Calu3 (cell line): ENCODE measurements at places on chromosomes 11 and 22.

GRCh38 chr22:42072606-42073330, 1.3 kb upstream of the PHETA2 start:
- DNase-seq = no peak

DNA sequence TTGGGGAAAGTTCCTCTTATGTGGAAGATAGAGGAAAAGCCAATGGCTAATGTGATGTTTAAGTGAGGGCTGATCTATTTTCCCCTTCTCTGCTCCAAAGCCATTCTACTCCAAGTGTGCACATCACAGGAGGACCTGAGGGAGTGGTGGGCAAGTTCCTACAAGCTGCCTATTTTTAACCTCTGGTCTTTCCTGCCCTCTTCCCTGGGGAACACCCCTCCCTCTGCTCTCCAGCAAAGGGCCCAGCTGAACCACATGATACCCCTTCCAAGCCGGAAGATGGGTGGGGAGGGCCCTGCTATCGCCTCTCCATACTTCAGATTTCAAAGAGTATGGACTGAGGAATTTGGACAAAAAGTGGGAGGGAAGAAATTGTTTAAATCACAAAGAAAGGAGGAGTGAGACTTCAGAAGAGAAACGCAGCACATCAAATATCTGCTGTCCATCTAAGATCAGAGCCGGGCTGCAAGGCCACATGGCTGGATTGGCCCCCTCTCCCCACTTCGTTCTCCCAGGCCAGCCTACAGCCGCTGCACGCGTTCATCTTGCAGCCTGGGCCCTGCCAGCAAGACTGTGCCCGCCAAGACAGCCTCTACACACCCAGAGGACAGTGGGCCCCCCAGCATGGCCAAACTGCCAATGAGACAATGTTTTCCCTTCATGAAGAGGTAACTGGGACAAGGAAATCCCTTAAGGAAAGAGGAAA, 77.5 kb downstream of the MICAL3 start:
- DNase-seq = no peak

GRCh38 chr22:40051322-40051721, 56.6 kb downstream of the FAM83F start:
- no peak for DNase-seq

GRCh38 chr22:33519071-33519973, 401.0 kb downstream of the LARGE1 start:
- DNase-seq = peak; percentile 52

GRCh38 chr22:38824585-38824984, 19.2 kb downstream of the NPTXR start:
- peak; percentile 76 for DNase-seq

DNA sequence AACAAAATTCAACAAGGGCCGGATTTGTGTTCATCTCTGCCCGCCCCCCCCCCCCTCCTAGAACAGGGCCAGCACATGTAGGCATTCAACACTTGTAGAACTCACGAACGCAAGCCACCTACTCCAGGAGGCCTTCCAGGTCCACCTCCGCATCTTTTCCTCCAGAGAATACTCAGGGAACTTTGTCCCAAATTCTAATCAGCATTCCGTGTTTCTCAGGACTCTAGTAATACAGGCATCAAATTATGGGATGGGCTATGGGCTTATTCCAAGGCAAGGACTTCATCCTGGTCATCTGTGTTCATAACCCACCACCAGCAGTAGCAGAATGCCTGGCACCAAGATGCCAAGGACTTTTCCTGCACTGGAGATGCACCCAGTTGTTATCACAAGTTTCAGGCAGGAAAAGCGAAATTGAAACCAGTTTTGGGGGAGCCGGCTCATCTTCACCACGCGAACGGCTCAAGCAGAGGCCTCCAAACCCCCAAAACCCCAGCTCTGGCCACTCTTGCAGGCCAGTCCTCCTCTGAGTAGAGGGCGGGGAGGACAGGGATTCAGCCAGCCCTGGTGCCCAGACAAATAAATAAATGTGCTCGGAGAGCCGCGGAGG, 462 bp downstream of the UBE2L6 start:
- DNase-seq = no peak

GRCh38 chr22:18067548-18068341, 10.0 kb upstream of the PEX26 start:
- DNase-seq = no peak

GRCh38 chr11:76810151-76810853, 27.1 kb downstream of the TSKU start:
- DNase-seq = peak; percentile 63

DNA sequence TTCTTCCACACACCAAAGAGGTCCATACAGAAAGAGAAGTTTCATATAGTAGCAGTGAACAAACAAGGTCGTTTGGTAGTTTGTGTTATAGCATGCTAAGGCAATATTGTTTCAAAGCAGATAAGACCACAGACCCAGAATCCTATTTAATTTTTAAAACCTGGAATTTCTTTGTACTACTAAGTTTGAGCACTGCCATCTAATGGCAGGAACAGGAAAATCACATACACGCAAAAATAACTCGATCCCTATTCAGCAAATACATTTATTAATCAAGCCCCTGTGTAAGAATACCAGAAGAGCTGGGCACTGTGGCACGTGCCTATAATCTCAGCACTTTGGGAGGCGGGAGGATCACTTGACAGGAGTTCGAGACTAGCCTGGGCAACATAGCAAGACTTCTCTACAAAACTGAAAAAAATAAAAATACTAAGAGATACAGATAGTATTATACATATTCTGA, 2.9 kb upstream of the BTBD10 start:
- DNase-seq = peak; percentile 14

- no peak for DNase-seq
Observed at GRCh38 chr11:45494738-45495137, 170.7 kb downstream of the CHST1 start.

DNA sequence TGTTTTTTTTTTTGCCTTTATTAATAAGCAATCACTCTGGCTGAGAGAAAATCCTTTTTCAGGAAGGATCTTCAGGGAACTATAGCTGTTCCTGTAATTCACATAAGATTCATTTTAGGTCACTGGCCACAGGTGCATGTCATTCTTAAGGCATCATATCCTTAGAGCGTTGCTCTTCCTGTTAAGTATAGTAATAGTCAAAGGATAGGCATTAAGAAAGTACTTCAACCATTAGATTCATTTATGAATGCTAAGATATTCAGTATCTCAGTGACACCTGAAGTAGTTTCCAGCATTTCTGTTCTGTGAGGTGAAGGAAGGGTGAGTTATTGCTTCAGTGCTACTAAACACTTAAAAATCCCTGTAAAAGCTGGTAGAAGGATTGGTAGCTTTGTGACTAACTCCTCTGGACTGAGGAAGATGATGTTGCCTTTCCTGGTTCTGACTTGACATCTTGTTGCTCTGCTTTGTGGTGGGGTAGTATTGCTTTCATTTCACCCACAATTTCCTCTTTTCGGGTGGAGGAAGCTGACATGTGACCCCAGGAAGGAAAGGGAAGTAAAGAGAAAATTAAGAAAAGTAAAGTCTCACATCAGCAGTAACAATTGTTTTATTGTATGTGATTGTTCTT, 34.7 kb downstream of the RNF169 start:
- peak; percentile 6 for DNase-seq

DNA sequence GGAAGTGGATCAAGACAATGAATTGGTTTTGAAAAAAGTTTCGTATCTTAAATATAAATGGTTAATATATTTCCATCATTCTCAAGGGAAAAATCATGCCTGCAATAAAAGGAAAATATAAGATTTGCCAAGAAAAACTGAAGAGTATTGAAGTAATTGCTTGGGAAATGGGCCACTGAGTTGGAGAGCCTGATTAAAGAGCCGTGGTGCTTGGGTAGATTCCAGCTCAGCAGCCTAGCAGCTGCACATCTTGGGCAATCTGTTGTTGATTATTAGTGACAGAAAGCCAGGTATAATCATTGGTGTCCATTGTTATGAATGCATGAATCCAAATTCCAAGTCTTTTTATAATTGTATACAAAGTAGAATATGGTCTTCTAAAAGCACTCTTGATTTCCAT, 800.9 kb upstream of the CHORDC1 start:
- no peak for DNase-seq

DNA sequence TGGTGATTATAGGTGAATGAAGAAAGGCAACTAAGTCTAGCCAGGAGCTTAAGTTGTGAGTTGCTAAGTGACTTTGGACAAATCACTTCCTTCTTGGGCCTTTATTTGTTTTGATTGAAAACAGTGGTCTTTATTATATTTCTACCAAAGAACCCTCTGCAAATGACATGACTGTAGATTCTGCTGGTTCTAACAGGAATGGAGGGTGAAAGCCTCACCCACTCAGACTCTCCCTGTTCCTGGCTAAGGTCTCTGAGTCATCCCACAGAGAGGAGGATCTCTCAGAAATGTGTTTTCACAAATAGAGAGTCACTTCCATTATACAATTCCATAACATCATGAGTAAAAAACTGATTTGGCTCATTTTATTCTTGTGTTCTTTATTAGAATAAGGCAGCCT, 583.9 kb upstream of the LRRC4C start:
- DNase-seq = no peak

DNA sequence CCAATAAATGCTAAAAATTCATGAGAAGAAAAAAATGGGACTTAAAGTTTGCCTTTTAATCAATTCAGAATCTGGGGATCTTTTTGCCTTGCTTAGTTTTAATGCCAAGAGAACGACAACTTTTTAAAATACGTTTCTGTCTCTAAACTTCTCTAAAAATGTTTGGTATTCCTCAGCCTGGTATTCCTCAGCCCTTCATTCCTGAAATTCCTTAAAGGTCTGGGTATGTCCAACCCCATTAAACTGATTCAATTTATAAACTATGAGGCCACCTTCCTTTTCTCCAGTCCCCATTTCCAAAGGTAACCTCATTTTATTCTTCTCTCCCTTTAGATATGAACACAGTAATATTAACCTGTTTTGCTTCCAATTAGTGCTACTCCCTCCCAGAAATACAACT, 16.6 kb downstream of the POLA2 start:
- DNase-seq = no peak

DNA sequence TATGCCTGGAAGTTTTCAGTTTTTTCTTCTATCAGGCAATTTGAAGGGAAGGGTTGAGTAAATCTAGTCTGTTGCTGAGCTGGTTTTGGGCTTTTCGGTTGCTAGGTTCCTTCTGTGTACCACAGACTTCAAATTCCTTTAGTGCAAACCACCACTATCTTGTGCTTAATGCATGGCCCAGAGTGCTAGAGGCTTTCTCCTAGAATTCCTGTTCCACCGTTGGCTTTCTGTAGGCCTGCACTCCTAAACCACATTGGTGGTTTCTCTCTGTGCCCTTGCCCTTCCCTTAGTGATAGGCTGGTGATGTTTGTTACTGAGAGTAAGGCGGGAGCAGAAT, 47.1 kb upstream of the CTSC start:
- no peak for DNase-seq

DNA sequence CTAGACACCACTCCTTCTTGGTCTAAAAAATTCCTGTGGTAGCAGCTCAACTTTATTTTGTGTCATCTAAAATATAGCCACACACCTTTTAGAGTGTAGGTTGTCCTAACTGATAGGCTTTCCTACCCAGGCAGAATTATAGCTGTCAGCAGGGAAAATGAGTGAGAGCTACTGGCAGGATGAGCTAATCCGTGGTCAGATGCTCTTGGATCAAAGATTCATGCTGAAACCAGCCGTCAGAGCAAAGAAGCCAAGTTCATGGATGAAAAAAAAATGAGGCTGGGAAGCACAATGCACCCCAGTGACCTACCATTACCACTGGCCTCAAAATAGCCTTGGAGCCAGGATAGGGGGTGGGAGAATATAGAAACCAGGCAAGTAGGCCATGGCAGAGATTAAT, 113.1 kb upstream of the BLID start:
- no peak for DNase-seq

- no peak for DNase-seq
Observed at GRCh38 chr11:63811522-63811921, 1.7 kb upstream of the SPINDOC start.

DNA sequence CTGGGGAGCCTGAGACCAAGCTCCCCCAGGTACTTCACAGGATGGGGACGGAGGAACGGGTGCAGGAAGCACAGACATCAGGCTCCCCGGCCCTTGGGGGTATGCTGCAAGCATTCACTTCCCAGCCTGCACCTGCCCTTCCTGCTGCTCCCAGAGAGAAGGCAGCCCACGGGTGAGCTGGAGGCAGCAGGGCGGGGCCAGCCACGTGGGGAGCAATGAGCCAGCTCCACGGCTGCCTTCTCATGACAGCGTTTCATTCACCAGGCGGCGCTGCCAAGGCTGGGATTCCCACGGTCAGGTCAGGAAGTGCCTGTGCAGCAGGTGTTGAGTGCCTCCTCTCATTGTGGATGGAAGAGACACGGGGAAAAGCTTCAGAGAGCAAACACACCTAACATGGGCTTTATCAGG, 14.5 kb upstream of the PHLDA2 start:
- no peak for DNase-seq

GRCh38 chr11:69221086-69221485, 65.4 kb downstream of the SMIM38 start:
- no peak for DNase-seq

DNA sequence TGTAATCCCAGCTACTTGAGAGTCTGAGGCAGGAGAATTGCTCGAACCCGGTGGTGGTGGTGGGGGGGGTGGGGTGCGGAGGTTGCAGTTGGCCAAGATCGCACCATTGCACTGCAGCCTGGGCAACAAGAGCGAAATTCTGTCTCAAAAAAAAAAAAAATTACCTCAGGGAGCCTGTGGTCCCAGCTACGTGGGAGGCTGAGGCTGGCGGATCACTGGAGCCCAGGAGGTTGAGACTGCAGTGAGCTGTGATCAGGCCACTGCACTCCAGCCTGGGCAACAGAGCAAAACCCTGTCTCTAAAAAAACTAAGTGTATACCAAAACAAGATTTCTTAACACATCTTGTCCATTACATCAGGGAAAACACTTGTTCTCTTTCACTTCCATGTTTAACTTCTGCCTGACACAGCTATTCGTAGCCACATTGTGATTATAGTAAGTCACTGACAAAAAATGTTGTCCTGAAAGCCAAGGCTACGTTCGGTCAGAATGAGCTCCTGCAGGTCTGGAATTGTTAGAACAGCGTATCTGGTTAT, 1.4 kb downstream of the TMEM80 start:
- DNase-seq = no peak

DNA sequence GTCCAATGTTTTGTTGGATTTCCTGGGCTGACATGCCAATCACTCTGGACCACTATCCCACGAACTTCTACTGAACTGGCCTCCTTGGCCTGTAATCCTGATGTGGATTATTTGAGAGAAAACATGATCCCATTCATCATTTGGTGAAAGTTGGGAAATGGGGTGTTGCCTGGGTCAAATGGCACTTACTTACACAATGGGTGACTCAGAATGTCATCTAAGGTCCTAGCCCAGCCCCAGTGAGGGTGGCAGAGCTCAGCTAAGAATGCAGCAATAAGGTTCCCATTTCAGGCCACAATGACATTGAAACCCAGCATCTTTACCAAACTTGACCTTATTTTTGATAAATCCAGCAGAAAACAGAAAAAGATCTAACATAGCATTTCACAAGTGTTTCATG, 8.0 kb upstream of the DSCAML1 start:
- no peak for DNase-seq
